ENCODE measurements at places on chromosomes 6 and 20.

DNA sequence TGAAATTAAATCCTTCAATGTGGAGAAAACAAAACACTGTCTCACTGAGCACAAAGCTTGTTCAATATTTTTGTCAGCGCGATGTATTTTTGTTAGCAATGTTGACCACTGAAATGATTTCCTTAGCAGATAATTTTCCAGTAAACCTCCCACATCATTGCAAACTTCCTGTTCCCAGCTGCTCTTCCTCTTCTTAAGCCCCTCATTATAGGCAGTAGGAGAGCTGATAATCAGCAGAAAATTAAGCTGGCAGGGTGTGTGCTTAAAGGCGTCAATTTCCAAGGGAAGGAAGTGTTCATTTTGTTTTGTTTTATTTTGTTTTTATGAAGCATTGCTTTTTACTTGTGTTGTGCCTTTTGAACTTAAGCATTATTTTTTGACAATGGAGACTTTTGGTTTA, 29.1 kb upstream of the TMEM14A start:
- DNase-seq, result no peak

DNA sequence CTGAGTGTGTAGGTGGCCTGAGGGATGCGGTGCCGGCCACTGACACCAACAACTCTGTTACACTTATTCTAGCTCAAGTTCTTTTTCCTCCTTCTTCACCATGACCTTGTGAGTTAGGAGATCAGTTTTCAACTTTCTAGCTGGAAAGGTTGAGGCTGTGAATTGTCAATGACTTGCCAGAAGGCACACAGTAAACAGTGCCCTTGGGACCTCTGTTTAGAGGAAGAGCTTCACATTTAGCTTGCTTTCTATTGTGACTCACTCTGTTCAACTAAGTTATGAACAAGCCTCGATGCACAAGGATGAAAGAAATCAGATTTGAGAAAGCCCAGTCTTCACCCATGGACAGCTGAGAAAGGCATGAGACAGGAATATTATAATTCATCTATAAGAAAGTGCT, 455.6 kb downstream of the MAFB start:
- no peak for DNase-seq

GRCh38 chr6:158826819-158827501, 7.8 kb upstream of the EZR start:
- DNase-seq, result no peak

DNA sequence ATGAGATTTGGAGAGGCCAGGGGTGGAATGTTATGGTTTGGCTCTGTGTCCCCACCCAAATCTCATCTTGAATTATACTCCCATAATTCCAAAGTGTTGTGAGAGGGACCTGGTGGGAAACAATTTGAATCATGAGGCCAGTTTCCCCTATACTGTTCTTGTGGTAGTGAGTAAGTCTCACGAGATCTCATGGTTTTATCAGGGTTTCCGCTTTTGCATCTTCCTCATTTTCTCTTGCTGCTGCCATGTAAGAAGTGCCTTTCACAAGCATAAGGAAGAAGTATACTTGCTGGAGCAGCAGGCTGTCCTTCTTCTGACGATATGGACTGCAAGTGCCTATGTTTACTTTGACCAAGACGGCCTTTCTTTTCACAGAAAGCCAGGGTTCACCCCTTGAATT, 270.5 kb downstream of the ESR1 start:
- no peak for DNase-seq

DNA sequence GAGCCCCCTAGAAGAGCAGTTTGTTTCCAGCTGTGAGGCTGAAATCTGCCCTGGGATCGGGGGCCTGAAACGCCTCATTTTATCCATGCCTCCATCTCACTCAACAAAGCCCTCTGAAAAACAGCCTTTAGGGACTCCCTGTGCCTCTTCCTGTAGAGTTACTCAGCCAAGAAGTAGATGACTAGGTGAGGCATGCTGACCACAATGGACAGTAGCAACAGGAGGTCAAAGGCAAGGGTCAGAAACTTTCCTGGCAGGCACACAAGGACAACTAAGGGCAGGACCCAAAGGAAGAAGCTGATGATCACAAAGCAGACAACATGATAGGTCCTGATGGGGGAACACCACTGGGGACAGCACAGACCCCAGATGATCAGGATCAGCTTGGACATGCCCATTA, 12.8 kb downstream of the MAS1L start:
- DNase-seq, result no peak

GRCh38 chr20:20603339-20603990, 109.0 kb downstream of the RALGAPA2 start:
- no peak for DNase-seq

- DNase-seq, result no peak
Observed at GRCh38 chr6:43846556-43846955, 76.5 kb downstream of the VEGFA start.

- DNase-seq, result no peak
Observed at GRCh38 chr6:7467007-7467897, 74.2 kb upstream of the DSP start.

DNA sequence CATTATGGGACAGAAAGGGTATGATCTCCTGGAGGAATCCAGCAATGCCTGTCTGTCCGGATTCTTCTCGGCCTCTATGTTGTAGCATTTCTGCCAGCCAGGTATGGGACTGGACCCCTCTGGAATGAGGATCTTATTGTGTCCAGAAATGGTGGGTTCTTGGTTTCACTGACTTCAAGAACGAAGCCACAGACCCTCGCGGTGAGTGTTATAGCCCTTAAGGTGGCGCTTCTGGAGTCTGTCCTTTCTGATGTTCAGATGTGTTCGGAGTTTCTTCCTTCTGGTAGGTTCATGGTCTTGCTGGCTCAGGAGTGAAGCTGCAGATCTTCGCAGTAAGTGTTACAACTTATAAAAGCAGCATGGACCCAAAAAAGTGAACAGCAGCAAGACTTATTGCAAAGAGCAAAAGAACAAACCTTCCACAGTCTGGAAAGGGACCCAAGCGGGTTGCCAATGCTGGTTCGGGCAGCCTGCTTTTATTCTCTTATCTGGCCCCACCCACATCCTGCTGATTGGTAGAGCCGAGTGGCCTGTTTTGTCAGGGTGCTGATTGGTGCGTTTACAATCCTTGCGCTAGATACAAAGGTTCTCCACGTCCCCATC, 62.3 kb upstream of the IER3 start:
- DNase-seq, result no peak

- no peak for DNase-seq
Observed at GRCh38 chr6:13074415-13075140, 253.8 kb downstream of the TBC1D7 start.

DNA sequence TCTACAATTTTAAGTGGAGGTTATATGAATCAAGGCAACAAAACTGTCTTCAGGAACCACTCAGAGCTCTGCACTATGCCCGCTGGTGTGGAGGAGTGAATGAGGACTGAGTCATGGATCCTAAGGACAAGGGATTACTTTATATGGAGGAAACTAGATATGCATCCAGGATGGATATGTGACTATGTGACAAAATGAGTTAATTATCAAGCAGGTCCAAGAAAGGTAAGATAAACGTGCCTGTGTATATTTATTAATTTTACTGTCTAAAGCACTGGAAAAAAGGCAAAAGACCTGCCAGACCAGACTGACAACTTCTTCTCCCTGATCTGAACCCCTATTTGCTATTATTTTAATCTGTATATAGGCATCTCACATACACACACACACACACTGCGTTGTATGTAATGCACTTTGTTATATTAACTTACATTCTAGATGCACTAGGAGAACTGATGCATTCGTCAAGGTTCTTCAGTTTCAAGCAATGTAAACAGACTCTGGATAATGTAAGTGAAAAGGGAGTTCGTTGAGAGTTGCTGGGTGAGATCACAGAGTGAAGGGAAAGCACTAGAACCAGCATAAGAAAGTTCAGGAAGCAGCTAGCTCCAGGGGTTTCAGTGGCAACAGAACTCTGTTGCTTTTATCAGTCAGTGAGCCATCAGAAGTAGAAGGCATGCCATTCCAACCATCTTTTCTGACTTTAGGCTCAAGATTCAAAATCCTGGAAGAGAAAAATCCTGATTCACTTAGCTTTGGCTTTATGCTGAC, 26.4 kb upstream of the ADGRG6 start:
- no peak for DNase-seq

DNA sequence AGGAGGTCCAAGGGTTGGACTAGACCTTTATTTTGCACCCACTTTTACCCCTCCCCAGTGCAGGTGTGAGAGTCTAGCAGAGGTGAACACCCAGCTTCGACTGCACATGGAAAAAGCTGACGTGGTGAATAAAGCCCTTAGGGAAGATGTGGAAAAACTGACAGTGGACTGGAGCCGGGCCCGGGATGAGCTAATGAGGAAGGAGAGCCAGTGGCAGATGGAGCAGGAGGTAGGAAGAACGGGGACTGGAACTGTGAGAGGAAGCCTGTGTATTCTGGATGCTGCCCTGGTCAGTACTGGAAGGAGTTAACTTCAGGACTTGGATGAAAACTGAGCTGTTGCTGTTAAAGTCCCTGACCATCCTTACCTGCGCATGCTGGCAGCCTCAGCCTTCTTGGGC, 10.6 kb downstream of the CEP250 start:
- DNase-seq, result peak; percentile 59

GRCh38 chr6:34928220-34928619, 39.2 kb downstream of the ANKS1A start:
- DNase-seq, result no peak

- no peak for DNase-seq
Observed at GRCh38 chr6:32982084-32982701, 13.8 kb downstream of the BRD2 start.

GRCh38 chr20:24572862-24573261, 103.4 kb downstream of the SYNDIG1 start:
- DNase-seq, result no peak

DNA sequence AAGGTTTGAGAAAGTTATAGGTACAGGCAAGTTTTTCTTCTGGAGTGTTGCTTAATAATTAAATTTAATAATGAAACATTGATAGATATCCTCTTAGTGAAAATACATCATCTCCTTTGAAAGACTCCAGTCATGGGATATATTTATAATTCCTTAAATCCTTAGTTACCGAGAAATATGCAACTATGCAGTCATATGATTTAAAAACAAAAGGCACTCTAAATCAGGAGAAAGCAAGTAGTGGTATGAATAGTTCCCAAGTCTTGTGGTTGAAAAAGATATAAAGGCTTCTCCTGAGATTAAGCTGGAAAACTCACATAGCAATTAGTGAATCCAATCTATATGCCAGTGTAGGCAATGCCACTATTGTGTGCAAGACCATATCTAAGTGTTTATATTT, 475.4 kb downstream of the EYS start:
- DNase-seq, result no peak

Data from psoas muscle (tissue), 8 donors.